T-helper 17 cell (primary cell): ENCODE measurements at places on chromosomes 2 and 18.

- no peak for DNase-seq
These were observed 25.7 kb upstream of the B3GNT7 start for GRCh38 chr2:231369580-231370428.

DNA sequence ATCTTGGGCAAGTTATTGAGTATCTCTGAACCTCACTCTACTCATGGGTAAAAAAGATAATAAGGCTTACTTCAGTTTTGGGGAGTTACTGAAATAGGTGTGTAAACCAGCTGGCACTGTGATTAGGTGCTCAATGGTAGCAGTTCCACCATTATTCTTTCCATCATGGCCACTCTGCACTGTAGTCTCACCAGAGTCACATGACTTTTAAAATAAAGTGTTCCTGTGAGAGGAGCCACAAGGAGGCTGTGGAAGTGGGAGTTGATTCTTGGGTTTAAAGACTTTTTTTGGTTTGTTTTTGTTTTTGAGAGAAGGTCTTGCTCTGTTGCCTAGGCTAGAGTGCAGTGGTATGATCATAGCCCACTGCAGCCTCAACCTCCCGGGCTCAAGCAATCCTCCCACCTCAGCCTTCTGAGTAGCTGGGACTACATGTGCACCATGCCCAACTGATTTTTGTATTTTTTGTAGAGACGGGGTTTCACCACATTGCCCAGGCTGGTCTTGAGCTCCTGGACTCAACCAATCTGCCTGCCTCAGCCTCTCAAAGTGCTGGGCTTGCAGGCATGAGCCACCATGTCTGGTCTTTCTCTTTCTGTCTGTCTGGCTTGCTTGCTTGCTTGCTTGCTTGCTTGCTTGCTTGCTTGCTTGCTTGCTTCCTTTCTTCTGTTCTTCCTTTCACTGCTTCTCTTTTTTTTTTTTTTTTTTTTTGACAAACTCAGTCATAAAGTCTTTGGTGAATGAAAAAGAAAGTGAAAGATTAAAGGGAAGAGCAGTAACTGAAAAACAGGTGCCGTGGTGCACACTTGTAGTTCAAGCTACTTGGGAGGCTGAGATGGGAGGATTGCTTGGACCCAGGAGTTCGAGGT, 21.2 kb upstream of the ACVR1 start:
- no peak for DNase-seq

DNA sequence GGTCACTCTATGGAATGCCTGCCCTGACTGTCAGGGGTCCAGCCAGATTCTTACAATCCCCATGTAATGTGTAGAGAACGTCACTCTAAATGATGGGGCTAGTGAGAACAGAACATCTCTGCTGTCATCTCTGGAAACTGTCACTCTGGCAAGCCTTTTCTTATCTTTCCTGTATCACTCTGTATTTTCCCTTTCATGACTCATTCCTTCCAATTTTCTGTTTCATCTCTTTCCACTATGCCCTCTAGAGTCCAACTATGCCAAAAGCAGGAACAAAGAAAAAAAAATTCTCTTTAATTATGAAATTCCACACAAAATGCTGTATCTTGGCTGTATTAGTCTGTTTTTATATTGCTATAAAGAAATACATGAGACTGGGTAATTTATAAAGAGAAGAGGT, 608.8 kb downstream of the ADCYAP1 start:
- no peak for DNase-seq

DNA sequence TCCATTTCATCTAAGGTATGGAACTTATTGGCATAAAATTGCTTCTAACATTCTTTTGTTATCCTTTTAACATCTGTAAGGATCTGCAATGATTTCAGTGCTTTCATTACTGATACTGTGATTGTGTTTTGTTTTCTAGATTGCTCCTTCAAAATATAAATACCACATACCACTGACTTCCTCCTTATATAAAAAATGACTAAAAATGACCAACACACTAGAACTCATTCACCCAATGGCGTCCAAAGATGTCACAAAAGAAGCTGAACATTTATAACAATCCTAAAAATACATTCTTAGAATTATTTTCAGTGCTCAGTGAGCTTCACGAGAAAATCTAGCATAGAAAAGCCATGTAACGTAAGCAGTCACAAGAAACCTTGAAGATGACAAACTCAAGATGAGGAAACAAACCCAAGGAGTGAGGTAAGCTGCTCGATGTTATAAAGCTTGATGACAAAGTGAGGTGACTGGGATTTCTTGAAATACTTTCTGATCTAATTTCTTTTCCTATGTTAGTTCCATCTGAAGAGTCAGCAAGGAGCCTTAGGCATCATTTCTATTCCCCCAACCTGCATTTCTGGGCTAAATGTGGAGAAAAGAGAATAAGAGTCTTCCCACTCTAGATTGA, 42.6 kb downstream of the PNO1 start:
- DNase-seq = no peak

- DNase-seq = no peak
These were observed 136.7 kb upstream of the CXCR4 start for GRCh38 chr2:136254681-136255080.

DNA sequence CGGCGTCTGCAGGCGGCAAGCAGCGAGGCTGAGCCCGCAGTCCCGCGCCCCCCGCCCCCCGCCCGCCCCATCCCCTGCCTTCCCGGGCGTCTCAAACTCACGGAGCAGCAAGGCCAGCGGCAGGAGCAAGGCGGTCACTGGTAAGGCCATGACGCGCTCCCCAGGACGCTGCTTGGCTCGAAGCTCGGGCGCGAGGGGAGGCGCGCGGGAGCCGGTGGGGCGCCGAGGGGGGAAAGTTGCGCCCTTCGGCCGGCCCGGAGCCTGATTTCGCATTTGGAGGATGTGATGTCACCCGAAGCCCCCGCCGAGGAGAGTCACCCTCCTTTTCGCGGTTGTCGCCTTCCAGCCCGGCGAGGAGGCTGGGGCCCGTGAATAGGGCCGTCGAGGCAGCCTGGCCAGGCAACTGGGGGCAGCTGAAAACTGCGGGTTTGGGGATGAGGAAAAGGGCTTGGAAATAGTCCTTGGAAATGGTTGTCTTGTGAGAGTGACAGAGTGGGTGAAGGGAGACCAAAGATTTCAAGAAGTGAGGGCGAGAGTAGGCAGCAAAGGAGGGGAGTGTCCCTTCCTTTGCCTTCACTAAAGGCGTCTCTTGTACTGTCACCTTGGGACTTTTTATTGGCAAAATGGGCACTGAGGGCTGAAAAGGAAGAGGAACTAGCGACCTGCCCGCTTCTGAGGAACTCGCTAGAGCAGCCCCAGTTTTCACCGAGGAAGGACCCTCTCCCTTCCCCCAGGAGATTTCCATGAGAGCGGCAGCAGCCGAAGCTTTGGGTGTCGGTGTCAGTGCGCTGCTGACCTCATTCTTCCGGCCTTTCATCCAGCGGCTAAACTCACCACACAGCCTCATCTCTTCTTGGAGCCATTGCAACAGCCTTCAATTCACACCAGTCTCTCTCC, at the start of gene CD8A:
CD8A (minus strand) TSS at position 238 of the 897 bp plus-strand sequence; CDS start at position 150, 88 bp downstream.
- DNase-seq = no peak

DNA sequence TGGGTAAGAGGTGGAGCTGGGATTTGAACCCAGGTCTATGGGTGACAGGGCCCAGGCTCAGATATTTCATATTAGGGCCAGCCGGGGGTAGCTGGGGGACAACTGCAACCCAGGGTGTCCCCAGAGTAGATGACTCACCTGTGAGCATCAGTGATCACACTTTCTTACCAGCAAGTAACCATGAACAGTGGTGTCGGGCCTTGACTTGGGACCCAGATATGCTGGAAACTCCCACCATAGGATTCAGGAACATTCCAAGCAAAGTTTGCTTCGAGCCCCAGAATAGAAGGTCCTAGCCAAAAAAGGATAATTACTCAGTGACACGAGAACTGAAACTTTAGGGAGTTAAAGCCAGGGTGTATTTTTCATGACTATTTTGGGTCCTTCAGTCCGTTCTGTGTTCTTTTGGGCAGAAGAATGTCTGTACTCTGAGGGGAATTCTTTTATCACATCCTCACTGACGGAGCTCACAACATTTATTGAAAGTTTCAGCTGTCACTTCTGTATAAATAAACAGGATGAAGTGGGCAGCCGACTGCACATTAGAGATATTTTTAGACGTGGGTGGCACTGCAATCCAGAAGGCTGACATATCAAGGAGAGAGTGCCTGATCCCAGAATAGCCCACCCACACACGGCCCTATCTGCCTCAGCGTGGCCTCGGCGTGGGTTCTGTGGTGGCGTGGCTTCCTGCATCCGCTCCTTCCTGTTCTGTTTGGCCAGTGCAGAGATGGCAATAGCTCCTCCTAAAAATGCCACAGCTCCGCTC, 45.6 kb downstream of the RAMP1 start:
- DNase-seq = no peak

DNA sequence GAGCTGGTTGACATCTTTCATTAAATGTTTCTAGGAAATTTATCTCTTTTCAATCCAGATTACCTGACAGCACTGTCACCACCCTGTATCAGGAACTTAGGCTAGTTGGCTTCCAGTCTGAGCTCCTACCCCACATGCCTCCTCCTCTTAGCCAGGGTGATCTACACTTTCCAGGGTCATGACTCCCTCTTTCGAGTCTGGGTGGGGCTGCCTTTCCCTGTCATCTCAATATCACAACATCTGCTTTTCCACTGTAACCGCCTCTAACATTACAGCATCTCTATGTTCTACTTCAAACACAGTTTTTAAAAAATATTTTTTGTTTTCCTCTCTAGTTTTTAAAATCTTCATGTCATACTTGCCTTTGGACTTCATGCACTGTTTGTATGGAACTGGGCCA, 129.2 kb downstream of the RBMS1 start:
- DNase-seq = no peak

GRCh38 chr18:55550471-55550870, 37.5 kb downstream of the TCF4 start:
- DNase-seq = no peak

DNA sequence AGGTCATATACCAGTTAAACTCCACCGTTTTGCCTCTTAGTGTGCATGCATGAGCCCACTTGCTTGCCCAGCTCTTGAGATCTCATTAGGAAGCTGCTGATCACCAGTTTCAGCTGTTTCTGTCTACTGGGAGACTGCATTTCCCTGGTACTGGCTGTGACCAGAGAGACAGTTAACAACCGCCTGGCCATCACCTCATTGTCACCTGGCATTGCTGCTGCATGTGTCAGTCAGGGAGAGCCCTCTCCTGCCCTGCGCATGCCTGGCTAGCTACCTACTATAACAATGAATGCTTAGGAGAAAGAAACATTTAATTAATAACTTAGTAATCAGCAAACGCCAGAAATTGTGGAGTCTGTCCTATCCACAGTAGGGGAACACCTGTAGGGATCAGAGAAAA, 265.8 kb upstream of the CYRIA start:
- no peak for DNase-seq

- no peak for DNase-seq
These were observed 375.5 kb downstream of the ZNF521 start for GRCh38 chr18:24976502-24976901.

DNA sequence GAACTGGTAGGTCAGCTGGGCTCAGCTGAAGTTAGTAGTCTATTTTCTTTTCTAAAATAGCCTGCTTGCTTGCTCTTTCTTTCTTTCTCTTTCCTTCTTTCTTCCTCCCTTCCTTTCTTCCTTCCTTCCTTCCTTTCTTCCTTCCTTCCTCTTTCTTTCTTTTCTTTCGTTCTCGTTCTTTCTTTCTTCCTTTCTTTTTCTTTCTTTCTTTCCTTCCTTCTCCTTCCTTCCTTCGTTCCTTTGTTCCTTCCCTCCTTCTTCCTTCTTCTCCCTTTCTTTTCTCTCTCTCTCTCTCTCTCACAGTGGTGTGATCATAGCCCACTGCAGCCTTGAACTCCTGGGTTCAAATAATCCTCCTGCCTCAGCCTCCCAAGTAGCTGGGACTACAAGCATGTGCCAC, 29.2 kb upstream of the KDM3A start:
- DNase-seq = no peak
